ENCODE measurements at places on chromosomes 16 and 17. TPM values are rescaled to one million over a fixed set of nuclear protein-coding genes. Genes with fewer than 3 reads are reported as not detected.

MYH8 gene
- total RNA-seq: not detected

KRT33B gene
- total RNA-seq: not detected

C17orf113 gene
- 0.97 TPM for total RNA-seq

COQ9 gene
- total RNA-seq: 37.7 TPM

ADAMTS18 gene
- 0.01 TPM for total RNA-seq

CCL3 gene
- total RNA-seq: not detected

SLC5A10 gene
- total RNA-seq: 0.21 TPM

GFAP gene
- 0.38 TPM for total RNA-seq

ASPHD1 gene
- 20.2 TPM for total RNA-seq

MT1E gene
- not detected for total RNA-seq

PKMYT1 gene
- 57.1 TPM for total RNA-seq

DPEP3 gene
- not detected for total RNA-seq

OR1A1 gene
- not detected for total RNA-seq

HOXB2 gene
- 0.34 TPM for total RNA-seq

MYH3 gene
- total RNA-seq: 0.39 TPM

NKD1 gene
- 0.21 TPM for total RNA-seq

FAM20A gene
- total RNA-seq: 0.13 TPM

PSMB3 gene
- total RNA-seq: 382 TPM

ECI1 gene
- total RNA-seq: 67.7 TPM

PLXDC1 gene
- 0.28 TPM for total RNA-seq

DHX8 gene
- total RNA-seq: 37.1 TPM

RNF227 gene
- 1.6 TPM for total RNA-seq

PITPNM3 gene
- 1.5 TPM for total RNA-seq

HOXB9 gene
- 7.5 TPM for total RNA-seq

TVP23A gene
- 0.21 TPM for total RNA-seq

OR1F1 gene
- 0.29 TPM for total RNA-seq

TMEM92 gene
- 14.9 TPM for total RNA-seq

SLC52A1 gene
- total RNA-seq: 0.62 TPM

HSF4 gene
- total RNA-seq: 17.0 TPM

UBB gene
- total RNA-seq: 1,730 TPM

NGFR gene
- 0.85 TPM for total RNA-seq

AIPL1 gene
- total RNA-seq: not detected

SPATA22 gene
- total RNA-seq: not detected

NOS2 gene
- total RNA-seq: 0.33 TPM

EFCAB13 gene
- total RNA-seq: 1.5 TPM

CDH16 gene
- total RNA-seq: 11.6 TPM

SPN gene
- not detected for total RNA-seq

TSNAXIP1 gene
- 0.65 TPM for total RNA-seq

TNS4 gene
- total RNA-seq: 271 TPM

PKD1 gene
- total RNA-seq: 45.8 TPM

HLF gene
- total RNA-seq: 0.08 TPM

STAC2 gene
- 7.1 TPM for total RNA-seq

Data from A549 treated with dexamethasone at 1 μM for 4 hours (cell line).